ENCODE measurements at places on chromosomes 11 and 22.

DNA sequence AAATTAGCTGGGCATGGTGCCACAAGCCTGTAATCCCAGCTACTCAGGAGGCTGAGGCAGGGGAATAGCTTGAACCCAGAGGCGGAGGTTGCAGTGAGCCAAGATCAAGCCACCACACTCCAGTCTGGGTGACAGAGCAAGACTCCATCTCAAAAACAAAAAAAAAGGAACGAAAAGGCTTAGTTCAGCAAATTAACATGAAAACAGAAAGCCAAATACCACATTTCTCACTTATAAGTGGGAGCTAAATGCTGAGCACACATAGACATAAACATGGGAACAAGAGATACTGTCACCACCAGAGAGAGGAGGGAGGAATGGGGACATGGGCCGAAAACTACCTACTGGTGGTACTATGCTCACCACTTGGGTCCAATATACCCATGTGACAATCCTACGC, 38.6 kb downstream of the SCGB1A1 start:
- no peak for DNase-seq

DNA sequence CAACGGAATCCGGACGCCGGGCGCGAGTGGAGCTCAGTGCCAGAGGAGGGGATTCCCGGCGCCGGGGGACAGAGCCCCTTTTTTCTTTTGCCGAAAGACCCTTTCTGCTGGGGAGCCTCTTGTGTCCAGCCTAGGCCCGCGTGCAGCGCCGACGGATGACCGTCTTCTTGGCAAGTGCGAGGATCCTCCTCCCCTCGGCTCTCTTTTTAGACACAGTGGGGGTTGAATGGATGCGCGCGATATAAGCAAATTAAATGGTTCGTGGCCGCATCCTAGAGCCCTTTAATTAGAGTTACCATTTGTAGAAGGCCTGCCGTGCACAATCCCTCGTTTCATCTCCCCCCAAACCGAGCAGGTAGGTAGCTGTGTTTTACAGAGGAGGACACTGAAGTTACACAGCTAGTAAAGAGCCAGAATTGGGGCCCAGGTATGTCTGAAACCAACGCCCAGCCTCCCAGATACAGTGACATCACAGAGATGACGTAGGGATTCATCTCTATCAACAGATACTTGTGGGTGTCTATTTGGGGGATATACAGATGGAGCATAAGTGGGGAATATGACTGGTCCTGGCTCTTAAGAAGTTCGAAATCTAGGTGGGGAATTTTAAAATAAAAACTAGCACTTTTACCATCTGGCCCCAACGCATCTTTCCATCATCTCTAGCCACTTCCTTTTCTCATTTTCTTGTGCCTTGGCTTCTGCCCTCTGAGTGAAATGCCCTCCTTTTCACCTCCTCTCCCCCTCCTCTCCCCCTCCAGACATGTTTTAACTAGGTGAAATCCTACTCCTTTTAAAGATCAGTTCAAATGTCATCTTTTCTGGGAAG, 875 bp downstream of the TCP11L1 start:
- peak; percentile 60 for DNase-seq

GRCh38 chr11:107370390-107370789, 87.2 kb downstream of the CWF19L2 start:
- no peak for DNase-seq

- DNase-seq = no peak
Observed at GRCh38 chr11:61618978-61619377, 38.1 kb upstream of the SYT7 start.

- DNase-seq = no peak
Observed at GRCh38 chr22:44745853-44746789, 6.3 kb upstream of the ARHGAP8 start.

DNA sequence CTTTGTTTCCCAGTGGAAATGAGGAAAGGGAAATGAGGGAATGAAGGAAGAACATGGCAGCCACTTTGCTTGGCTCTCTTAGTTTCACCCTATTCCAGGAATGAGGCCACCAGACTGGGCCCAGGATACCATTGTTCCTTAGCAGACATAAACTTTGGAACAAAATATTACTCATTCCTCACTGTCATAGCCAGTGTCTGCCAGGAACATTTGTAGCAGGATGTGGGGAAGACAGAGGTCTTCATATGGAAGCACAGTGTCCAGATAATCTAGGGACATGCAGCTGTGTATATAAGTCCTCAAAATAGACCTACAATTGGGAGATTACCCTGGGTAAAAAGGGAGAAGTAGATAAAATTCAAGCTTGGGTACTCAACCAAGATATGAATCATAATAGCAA, 15.2 kb upstream of the FUT4 start:
- no peak for DNase-seq

GRCh38 chr11:57983191-57983590, 40.5 kb upstream of the OR9Q1 start:
- DNase-seq = no peak

DNA sequence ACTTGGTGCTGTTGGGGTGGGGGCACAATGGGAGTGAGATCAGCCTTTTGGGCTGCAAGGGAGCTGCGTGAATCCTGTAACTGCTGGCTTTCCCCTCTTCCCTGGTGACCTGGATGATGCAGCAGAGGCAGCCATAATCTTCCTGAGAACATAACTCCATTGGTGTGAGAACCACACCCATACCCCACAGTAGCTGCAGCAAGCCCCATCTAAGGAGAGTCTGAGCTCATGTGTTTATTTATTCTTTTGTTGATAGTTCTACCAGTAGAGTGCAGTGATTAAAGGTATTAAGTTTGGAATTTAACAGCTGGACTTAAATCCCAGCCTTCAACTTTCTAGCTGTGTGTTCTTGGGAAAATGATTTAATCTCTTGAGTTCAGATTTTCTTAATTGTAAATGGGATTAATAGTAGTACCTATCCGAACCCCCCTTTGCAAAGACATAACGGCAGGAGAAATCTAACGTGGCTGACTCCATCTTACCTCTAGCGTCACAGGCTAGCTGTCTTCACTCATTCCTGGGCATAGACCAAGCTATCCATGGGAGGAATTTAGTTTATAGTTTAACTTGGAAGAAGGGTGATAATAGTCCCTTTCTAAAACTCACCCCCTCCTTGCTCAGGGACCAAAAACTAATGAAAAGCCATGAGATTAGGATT, 385.0 kb upstream of the DDI1 start:
- DNase-seq = no peak

DNA sequence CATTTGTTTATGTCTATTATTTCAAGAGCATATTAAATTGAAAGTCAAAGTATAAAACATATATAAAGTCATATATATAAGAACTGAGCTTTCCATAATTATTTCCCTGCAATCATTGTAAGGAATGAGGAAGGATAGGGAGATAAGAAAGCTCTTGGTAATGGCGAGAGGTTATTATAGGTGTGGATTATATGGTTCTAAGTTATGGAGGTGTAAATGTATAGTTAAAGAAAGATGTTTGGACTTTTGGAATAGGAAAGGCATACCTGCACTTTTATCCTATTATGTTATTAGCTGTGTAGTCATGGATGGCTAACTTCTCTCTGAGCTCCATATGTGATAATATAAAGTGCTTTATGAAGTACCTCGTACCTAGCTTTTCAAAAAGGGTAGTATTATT, 127.6 kb downstream of the LUZP2 start:
- DNase-seq = no peak

GRCh38 chr11:103024086-103024485, 67.9 kb downstream of the DCUN1D5 start:
- no peak for DNase-seq

GRCh38 chr22:46580940-46581537, 39.1 kb upstream of the GRAMD4 start:
- DNase-seq = no peak

DNA sequence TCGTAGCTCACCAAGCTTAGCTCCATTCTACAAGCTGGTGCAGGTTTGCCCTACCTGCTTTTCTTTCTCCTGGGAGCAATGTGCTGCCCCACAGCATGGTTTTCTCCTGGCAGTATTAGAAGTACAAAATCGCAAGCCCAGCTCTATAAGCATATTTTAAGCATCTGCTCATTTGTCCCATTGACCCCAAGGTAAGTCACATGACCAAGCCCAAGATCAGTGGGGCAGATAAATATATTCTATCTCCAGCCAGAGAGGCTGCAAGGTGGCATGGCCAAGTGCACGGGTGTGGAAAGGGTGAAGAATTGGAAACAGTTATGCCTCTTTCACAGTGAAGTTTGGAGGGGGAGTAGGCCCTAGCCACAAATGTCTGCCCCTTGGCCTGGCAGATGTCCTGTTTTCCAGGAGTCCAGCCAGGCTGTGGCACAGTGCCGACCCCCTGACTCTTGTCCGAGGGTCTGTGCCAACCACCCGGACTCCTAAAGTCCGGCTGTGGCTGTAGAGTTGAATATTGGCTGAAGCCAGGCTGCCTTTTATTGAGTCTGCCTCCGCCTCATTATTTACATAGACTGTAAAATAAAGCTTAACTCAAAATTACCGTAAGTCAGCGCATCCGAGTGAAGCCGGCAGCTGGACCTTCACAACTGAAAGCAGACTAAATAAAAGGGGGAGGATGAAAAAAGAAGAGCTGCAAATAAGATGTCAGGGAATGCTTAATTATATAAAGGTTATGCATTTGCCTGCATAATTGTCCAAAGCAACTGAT, 165.7 kb downstream of the COMMD9 start:
- DNase-seq = no peak

GRCh38 chr11:64643256-64643881, 52.3 kb downstream of the SLC22A12 start:
- no peak for DNase-seq

- DNase-seq = no peak
Observed at GRCh38 chr11:117980720-117981119, 5.5 kb upstream of the IL10RA start.

- no peak for DNase-seq
Observed at GRCh38 chr22:22674467-22674866, 30.1 kb downstream of the GGTLC2 start.

- no peak for DNase-seq
Observed at GRCh38 chr11:126158054-126158791, 53.2 kb downstream of the RPUSD4 start.

GRCh38 chr11:65183201-65183891, 1.6 kb downstream of the CAPN1 start:
- no peak for DNase-seq

DNA sequence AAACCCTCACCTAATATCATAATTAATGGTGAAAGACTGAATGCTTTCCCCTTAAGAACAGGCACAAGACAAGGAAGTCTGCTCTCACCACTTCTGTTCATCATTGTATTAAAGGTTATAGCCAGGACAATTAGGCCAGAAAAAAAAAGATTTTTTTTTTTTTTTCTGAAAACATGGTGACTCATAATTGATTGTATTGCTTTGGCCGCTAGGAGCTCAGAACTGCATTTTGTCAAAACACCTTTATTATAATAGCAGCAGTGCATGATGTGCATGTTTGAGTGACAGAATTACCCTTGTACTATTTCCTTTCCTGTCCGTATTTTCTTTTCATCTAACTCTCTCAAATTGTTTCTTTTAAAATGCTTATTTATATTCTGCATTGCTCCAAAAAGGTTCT, 98.1 kb downstream of the RNF169 start:
- no peak for DNase-seq

DNA sequence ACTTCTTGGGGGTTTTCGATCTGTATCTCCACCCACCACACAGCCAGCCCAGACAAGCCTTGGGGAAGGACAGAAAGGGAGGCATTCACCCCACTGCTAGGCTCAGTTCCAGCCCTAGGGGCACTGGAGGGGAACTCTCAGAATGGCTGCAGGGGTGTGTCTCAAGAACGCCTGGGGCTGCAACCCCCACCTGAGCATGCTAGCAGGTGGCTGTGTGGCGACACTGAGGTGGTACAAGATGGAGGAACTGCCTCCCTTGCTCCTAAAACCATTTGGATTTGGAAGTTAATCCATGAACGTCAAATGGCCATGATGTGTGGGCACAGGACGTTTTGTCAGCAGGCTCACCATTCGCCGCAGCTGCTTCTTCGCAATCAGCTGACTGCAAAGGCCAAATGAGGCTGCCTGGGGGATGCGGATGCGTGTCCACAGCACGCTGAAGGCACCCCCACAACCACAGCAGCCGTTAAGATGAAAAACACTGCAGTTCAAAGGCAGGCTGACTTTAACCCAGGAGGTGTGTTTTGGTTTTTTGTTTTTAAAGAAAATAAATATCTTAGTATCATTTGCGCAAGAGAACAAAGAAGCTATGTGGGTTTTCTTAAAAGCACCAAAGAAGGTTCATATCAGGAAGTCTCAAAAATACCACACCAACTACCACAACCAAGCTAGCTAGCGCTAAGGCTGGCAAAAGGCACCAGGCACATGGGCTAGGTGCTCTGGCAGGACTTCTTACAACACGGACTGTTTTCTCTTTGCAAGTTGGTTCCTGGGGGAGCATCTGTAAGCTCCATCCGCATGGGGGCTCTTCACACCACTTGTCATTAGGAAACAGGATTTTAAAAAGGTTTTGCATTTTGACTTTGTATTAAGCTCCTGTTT, 22.2 kb upstream of the NAP1L4 start:
- DNase-seq = peak; percentile 73

DNA sequence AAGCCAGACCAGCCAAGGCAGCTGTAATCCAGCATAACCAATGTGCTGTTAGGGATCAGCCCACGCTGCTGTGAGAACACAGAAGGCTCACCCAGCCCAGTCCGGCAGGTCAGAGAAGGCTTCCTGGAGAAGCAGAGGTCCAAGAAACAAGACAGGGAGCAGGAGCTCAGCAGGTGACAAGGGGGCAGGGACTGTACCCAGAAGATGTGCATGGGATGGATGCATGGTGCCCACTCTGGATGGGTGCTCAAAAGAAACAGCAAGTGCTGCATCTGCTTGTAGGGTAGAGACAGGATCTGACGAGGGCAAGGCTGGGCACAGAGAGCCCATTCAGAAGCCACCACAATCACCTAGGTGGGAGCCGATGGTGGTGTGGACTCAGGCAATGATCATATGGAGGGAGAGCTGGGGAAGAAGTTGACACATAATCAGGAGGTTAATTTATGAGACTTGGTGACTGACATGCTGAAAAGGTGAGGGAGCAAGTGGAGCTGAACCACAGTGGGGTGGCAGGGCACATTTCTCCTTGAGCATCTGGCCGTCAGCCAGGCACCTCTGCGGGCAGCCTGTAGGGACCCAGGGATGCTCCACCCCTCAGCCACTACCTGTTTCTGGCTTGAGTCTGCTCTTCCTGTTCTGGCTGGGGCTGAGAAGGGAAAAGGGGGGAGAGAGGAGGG, 102.3 kb upstream of the DRD2 start:
- DNase-seq = peak; percentile 38

GRCh38 chr11:36746886-36747710, 149.1 kb upstream of the RAG2 start:
- DNase-seq = peak; percentile 91

DNA sequence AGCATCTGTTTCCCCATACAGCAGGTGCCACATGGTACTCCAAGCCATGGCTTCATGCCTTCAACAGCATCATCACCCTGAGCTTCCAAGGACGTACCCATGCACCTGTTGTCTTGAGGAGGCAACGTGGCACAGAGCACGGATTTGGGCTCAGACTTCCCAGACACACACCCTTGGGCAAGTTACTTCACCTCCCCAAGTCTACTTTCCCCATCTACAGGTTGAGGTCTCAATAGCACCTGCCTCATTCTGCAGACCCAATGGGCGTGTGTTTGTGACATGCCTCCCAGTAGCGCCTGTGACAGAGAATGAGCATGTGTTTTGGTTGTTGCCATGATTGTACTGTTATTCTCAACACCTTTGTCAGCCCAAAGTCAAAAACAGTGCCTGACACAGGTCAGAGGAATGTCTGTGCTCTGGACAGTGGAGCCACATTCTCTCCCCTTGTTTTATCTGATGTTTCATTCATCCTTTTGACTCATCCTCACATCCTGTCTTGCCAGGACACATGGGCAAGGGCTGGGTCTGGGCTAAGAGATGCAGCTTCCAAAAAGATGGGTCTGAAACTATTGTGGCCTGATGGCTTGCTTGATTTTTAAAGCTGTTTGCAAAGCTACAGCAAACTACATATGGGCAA, 53.4 kb upstream of the CCND1 start:
- DNase-seq = no peak

- peak; percentile 62 for DNase-seq
Observed at GRCh38 chr11:62352355-62353336, 15.4 kb downstream of the ASRGL1 start.
